GM18507 (cell line): ENCODE measurements at places on chromosomes 6 and 20.

- DNase-seq, result no peak
These were observed 124.6 kb upstream of the BTN3A2 start for GRCh38 chr6:26240157-26241032.

GRCh38 chr6:129631070-129631469 is 78.9 kb downstream of the ARHGAP18 start:
- DNase-seq, result no peak

DNA sequence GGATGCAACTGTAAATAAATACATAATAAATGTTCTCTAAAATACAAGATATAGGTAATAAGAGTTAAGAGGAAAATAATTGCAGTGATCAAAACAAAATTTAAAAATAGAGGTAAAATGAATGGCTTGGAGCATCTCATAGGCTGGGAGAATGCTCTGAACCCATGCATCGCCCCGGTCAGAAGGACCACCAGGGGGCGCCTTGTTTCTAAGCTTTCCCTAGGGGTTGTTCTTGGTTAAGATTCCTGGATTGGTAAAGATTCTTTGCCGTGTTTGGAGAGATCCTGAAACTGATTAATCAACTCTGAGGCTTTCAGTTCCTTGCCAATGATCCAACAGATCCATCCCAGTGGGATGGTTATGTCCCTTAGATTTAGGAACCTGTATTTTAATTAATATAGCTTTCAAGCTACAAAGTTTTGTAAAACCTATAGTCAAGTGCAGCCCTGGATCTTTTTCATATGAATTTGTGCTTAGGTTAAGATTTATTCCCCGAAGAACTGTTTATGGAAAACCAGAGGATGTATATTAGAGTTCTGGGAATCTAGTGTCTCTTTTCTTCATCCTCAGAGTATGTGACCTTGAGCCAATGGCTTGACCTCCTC is 45.3 kb upstream of the PRELID3B start:
- peak; percentile 25 for DNase-seq

DNA sequence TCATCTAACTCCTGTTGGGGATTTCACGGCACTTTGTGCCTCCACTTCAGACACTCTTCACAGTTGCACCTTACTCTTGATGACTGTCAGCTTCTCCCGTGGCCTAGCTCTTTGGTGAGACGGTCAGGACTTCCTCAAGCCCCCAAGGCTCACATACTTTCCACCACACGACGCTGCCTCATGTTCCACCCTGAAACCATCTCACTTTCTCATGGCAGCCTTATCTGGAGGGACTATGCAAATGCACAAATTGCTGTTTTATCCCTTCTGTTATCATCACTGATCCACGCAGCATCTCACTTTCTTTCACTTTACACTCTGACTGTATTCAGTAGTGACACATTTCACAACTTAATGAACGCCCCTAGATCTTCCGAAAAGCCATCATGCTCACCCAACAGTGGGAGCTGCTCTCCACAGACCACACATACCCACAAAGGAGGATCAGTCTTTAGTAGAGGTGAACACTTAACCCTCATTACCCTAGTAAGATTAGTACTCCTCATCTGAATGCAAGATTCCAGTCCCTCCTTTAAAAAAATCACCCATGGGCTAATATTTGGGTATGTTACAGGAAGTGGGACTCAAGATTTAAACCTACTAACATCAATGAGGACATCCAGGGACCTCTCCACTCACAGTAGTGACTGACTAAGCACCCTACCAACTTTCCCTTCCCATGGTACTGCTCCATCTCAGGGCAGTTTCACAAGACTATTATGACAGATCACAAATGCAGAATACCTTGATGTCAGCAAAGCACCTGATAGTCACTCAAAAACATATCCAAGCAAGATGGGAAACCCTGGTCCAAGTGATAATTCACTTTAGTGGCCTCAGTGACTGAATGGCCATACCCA is 35.4 kb downstream of the FYN start:
- no peak for DNase-seq

- DNase-seq, result no peak
These were observed 132.5 kb downstream of the TBC1D7 start for GRCh38 chr6:13195803-13196202.

DNA sequence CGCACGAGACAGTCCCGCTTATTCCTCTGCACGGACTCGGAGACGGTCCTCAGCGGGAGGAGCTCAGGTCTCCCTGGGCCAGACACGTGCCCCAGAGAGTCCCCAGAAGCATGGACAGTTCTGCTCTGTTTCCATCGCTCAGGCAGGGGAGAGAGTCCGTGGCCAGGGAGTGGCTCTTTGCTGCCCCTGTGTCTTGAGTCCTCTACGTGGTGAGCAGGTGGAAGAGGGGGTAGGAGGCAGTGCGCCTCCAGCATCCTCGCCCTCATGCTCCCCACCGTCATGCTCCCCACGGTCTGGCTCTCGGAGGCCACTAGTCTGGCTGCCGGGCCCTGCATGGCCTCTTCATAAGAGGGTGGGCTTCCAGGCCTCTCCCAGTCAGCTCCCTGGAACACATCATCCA is 8.9 kb downstream of the TAGAP start:
- no peak for DNase-seq

DNA sequence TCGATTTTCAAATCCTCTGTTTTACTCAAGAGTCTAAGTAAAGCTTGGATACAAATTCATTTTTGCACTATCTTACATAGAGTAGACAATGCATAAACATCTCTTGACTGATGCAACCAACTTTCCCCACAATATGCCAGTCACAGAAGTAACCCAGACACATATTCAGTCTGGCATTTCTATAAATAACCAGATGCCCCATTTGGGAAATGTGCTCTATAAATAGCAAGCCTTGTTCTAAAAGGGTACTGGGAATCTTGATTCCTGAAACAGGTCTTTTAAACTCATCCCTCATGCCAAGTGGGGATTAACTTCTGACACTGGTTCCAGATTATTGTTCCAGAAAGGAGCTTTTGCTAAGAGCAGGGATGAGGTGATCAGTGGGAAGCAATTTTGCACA is 411.7 kb downstream of the EPM2A start:
- no peak for DNase-seq

DNA sequence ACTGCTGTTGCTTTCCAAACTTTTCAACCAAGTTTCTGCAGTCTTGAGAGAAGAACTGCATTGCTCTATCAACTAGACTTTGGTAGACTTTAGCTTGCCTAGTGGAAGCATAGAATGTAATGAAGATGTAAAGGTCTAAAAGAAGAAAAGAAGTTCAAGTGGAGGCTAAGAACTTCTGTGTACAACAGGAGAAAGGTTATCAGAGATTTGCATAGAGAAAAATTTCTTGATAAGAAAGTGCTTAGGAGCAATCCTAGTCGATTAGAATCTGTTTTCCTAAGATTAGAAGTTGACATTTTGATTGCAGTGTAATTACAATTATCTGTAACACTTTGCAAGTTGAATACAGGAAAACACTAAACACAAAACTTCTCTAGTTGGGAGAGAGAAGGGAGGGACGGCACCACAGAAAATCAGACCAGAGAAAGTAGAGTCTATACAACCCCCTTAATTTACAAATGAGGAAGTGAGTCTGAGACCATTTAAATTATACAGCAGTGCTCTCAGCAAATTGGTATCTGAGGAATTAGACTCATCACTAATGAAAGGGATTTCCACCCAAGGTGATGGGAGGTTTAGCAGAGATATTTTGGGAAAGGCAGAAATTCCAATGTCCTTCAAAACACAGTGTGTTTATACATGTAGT is 194.3 kb upstream of the MARCKS start:
- no peak for DNase-seq

- DNase-seq, result no peak
These were observed 170.8 kb downstream of the BCAS1 start for GRCh38 chr20:53899351-53900167.

DNA sequence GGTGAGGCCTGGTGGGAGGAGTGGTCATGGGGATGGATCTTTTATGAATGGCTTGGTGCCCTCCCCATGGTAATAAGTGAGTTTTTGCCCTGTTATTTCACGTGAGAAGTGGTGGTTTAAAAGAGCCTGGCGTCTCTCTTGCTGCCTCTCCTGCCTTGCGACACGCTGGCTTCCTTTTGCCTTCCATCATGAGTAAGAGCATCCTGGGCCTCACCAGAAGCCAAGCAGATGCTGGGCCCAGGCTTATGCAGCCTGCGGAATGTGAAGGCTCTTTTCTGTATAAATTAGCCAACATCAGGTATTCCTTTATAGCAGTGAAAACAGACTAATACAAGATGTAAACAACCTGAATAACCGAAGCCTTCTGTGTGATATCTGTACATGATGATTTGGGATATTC is 27.6 kb downstream of the VTA1 start:
- DNase-seq, result no peak
